NCI-H2029 (cell line): ENCODE measurements at places on chromosomes 3 and 15.

DNA sequence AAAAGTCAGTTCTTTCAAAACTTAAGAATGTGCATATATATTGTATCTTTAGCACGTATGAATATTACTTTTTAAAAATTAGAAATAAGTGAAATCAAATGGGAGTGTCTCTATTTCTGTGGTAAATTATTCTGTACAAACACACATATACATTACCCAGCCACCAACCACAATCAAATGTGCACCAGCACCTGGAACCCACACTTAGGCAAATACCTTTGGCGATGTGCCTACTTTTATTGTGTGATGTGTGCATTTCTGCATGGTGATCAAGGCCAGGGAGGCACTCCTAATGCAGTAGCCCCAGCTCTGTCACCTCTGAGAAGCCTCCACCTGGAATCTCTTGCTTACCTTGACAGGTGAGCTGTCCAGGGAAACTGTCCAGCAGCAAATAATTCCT, 76.9 kb downstream of the PIK3R4 start:
- peak; percentile 2 for DNase-seq

DNA sequence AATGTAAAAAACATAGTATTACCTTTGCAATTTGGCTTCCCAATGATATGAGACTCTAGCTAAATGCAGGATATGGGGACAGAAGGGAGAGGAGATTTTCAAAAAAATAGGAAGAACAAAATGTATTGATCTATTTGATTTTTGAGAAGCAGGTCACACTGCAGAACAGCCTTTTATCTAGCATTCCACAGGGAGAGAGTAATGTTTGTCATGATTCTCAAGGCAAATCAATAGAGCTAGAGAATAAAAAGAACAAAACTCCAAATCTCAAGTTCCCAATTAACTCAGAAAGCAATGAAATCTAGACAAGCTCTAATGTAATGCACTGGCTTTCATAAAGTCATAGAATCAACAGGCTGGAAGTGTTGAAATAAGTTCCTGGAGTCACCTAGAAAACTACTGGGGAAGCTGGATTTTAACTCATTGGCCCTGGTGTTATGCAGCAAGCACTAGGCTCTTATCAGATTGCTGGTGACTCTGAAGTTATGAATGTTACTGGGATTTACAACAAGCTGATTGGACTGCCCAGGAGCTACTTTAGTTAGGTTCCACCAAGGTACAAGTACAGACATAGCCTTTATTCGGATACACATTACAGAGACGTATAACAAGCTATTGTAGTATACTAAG, 442.8 kb downstream of the FGF12 start:
- no peak for DNase-seq

- DNase-seq = no peak
Observed at GRCh38 chr3:157122116-157122515, 37.8 kb downstream of the CCNL1 start.

DNA sequence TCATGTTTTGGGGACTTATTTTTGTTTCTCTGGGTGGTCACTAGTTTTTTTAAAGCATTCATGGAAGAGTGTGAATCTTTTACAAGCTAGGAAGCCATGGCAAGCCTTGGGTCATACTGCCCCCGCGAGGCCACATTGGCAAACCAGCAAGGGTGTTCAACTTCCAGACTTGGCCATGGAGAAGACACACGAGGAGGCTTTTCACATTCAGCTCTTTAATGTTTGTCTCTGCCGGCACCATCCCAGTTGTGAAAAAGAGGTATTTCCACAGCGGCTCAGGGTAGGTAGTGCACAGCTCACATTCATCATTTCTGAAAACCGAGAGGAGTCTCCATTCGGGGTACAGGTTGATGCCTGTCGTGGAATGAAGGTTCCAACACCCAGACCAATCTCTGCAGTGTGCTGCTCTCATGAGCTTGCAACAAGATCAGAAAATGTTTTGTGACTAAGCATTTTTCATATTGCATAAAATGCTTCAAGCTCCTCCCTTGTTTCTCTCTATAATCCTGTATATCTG, 7.7 kb downstream of the CCR5 start:
- no peak for DNase-seq

- no peak for DNase-seq
Observed at GRCh38 chr3:117104381-117104780, 394.8 kb downstream of the TUSC7 start.

GRCh38 chr3:182959474-182960350, 20.6 kb downstream of the DCUN1D1 start:
- DNase-seq = peak; percentile 45

DNA sequence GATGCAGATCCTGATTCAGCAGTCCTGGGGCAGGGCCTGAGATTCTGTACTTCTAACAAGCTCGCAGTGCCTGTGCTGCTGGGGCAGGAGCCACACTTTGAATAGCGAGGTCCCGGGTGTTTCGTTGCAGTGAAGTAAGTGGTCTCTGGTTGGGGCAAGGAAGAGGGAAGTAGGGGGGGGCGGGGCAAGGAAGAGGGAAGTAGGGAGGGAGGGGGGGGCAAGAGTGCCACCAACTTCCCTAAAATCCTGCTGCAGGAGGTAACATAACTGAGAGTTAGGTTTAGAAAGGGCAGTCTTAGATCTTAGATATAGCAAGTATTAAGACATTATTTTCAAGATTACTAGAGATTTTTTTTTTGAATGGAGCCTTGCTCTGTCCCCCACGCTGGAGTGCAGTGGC, 35.5 kb downstream of the CRTAP start:
- DNase-seq = no peak

- DNase-seq = no peak
Observed at GRCh38 chr15:100297812-100298211, 44.0 kb downstream of the ADAMTS17 start.

GRCh38 chr3:12681943-12682390, 18.1 kb upstream of the RAF1 start:
- no peak for DNase-seq
